NCI-H187 treated with DMSO at 0.1 percent for 48 hours (cell line): ENCODE measurements at places on chromosomes 3 and 15.

GRCh38 chr3:55085231-55085630 is 157.4 kb upstream of the LRTM1 start:
- no peak for DNase-seq

GRCh38 chr3:196631682-196632045 is 7.8 kb upstream of the NRROS start:
- no peak for DNase-seq

- no peak for DNase-seq
These were observed 40.4 kb downstream of the GOLGA6A start for GRCh38 chr15:74041777-74042435.

DNA sequence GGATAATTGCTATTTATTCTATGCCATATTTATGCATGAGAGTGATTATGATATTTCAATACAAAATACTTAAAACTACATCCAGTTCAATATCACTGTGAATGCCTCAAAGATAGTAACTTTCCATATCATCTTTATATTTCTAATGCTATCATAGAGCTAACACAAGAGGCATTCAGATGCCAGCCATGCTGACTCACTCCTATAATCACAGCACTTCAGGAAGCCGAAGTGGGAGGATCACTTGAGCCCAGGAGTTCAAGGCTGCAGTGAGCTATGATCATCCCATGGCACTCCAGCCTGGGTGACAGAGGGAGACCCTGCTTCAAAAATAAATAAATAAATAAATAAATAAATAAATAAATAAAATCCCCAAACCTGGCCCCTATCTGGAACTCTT is 498.7 kb downstream of the EPHA3 start:
- no peak for DNase-seq

DNA sequence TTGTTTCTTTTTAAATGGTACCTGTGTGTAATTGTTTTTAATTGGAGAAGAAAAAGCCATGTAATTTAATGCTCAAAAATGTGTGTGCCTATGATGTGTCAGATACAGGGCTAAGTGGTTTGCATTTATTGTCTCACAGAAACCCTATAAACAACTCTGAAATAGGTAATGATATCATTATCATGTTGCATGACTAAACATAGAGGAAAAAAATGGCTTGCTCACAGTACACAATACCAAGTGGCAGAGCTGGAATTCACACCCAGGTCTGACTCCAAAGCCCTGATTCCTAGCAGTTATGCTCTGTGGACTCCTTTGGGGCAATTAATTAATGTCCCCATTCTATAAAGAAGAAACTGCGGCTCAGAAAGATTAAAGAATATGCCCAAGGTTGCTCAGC is 237.4 kb upstream of the TRIM42 start:
- no peak for DNase-seq

DNA sequence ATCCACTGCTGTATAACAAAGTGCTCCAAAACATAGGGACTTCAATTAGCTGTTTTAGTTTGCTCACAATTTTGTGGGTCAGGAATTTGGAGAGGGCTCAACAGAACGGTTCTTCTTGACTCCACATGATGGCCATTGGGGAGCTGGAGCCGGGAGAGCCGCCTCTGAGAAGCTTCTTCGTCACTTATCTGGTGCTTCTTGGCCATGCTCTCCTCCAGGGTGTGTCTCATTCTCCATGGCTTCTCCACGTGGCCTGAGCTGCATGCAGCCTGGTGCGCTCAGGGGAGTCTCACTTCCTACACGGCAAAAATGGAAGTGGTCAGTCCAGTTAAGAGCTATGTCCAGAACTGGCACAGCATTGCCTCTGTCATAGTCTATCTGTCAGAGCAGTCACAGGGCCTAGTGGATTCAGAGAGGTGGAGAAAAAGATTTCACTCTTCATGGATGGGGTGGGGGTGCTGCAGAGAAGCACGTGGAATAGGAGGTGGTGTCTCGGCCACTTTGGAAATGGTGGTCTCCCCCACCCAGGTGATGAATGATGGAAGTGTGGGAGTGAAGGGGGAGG is 26.3 kb upstream of the PRR23E start:
- no peak for DNase-seq

DNA sequence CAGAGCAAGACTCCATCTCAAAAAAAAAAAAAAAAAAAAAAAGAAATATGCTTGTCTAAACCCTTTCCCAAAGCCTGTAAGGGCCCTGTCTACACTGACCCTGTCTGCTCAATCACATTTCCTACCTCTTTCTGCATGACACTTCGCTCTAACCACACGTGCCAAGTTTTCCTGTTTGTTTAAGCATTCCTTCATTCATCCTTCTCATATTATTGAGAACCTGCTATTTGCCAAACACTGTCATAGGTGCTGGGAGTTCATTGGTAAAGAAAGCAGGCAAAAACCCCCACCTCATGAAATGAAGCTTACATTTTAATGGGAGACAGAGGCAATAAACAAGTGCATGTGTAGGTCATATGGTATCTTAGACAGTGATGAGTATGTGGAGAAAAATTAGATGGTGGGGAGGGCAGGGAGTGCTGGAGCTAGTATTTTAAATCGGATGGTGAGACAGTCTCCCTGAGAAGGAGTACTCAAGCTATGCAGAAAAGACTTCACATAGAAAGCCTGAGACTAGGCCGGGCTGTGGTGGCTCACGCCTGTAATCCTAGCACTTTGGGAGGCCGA is 48.0 kb downstream of the B3GNT5 start:
- no peak for DNase-seq

GRCh38 chr3:30551927-30552326 is 54.5 kb upstream of the TGFBR2 start:
- DNase-seq = no peak

DNA sequence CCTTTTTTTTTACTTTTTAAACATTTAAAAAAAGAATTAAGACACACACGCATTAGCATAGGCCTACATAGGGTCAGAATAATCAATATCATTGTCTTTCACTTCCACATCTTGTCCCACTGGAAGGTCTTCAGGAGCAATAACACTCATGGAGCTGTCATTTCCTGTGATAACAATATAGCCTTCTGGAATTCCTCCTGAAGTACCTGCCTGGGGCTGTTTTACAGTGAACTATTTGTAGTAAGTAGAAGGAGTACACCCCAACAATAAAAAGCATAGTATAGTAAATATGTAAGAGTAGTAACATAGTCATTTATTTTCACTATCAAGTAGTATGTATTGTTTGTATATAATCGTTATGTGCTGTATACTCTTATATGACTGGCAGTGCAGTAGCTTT is 19.5 kb upstream of the CLDN18 start:
- no peak for DNase-seq

- no peak for DNase-seq
These were observed 47.0 kb downstream of the SUSD5 start for GRCh38 chr3:33171580-33171979.

DNA sequence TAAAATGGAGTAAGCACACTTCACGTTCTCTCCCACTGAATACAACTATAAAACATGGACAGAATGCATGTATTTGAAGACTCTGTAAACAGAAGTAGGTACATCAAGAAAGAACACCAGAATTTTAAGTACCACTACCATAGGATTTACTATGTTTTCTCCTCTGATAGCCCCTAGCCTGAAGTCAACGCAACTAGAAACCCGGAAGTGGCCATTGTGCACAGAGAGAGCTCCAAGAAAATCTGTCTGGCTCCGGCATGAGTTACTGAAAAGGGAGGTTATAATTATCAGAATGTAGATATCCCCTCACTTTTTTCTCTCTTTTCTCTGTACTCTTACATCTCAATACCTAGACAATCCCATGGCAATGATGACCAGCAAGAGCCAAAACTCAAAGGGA is 23.8 kb downstream of the KBTBD12 start:
- DNase-seq = no peak

DNA sequence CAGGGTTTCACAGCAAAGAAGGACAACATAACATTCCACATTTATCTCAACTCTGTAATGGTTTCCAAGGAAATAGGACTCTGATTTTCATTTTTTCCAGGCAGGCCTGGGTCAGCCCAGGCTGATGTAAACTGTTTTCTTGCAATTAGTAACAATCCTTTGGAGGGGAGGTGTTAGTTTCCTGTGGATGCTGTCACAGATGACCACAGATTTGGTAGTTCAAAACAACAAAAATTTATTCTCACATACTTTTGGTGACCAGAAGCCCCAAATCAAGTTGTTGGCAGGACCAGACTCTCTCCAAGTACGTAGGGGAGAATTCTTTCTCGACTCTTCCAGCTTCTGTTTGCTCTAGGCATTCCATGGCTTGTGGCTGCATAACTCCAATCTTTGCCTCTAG is 88.0 kb downstream of the EDEM1 start:
- no peak for DNase-seq

- DNase-seq = no peak
These were observed 208.3 kb upstream of the RBMS3 start for GRCh38 chr3:29072611-29073010.

DNA sequence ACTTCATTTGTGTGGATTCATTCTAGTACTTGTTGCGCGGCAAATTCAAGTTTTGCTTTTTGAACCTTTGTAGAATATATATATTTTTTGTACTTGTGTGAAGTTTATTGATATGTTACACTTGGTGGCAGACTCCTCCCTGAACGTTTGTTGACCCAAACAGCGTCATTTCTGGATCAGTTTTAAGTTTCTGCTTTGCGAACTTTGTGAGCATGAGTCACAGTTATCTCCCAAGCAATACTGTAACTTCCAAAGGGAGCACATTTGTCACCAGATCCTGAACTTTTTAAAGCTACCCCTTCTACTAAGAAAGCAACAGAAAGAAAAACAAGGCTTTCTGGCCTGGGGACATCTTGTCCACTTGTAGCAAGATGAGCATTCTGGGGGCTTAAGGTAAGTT is 74.8 kb upstream of the CACNA2D3 start:
- no peak for DNase-seq

DNA sequence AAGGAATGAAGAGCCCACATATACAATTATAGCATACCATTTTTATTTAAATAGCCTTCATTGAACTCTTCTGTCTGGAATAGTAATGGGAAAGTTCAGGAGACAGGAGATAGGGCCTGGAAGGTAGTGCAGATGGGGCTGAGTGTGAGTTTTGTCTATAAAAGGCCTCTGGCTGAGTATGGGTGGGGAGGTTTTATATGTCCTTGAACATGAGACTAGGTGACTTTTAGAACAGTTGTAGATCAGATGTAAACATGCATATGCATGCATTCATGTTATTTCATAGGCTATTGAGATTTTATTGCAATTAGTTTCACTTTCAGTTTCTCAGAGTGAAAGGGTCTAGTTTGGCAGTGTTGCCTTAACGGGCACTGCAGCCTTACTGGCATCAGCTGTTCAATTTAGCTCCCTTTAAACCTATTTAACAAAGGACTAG is 27.1 kb downstream of the CGGBP1 start:
- no peak for DNase-seq

DNA sequence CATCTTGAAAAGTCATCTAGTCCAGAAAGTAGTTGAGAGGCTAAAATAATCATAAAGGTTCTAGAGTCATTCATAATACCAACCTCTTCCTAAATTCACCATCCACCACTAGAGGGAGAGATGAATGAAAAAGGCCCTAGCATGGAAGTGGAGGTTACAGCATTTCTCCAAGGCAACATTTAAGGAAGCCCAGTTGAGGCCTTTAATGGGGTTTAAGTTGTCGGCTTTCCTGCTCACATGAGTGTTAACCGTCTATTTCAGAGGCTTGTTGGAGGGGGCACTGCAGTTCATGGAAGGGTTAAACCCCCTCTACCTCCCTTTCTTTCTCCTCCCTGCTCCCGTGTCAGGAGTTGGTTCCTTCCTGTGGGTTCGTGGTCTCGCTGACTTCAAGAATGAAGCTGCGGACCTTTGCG is 3.8 kb upstream of the SLCO3A1 start:
- no peak for DNase-seq

GRCh38 chr15:77035584-77035983 is 35.3 kb downstream of the TSPAN3 start:
- no peak for DNase-seq

DNA sequence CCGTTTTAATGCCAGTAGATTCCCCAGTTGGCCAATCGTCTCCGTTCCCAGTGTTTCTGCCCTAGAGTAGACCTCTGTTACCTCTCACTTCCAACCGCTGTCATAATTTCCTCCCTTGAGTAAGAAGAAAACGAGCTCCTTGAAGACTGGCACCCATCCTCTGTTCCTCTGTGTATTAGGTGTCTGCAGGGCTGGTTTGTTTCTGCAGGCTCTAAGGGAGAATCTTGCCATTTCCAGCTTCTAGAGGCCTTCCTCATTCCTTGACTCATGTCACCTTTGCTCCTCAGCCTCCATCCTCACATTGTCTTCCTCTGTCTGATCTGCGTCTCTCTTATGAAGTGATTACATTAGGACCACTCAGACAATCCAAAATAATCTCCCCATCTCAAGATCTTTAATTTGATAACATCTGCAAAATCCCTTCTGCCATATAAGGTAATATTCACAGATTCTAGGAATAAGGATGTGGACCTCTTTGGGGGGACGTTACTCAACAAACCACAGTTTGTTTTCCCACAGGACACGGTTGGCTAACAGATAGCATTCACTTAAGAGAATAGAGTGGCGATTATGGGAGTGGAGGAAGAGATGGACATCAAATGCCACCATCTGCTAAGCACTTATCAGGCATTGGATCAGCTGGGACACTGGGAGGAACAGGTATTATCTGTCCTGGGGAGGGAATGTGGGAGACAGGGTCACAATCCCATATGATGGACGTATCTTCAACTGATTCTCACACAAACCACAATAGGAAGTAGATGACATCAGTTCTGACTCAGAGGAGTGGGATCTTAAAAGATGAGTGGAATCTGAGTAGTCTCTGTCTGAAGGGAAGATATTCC is 17.1 kb downstream of the ARHGAP31 start:
- no peak for DNase-seq

- no peak for DNase-seq
These were observed 17.5 kb upstream of the CORO2B start for GRCh38 chr15:68561171-68561900.

GRCh38 chr15:32642667-32643435 is 1.3 kb downstream of the SCG5 start:
- no peak for DNase-seq

GRCh38 chr3:184968115-184968514 is 156.1 kb downstream of the VPS8 start:
- DNase-seq = no peak

DNA sequence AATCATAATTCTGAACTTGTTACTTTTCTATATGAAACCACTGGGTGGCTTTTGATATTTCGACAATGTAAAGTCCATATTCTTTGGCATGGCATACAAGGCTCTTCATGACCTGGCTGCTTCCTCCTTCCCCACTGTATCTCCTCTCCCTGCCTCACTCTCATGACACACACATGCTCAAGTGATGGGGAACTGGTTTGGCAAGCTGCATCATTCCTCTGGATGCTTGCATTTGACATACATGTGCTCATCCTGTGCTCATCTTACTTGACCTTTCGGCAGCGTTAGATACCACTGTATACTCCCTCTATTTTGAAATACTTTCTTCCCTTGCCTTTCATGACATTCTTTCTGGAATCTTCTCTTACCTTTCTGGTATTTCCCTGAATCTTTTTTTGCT is 51.8 kb upstream of the ZDHHC23 start:
- no peak for DNase-seq

GRCh38 chr3:120429921-120430361 is 20.9 kb downstream of the FSTL1 start:
- no peak for DNase-seq

- DNase-seq = no peak
These were observed 149.9 kb downstream of the FOXP1 start for GRCh38 chr3:71433631-71434030.
